Stimulated activated CD8-positive, alpha-beta memory T cell treated with anti-CD3 and anti-CD28 coated beads, Interleukin-7, amount 100 ng/mL, for 1 hour (primary cell): ENCODE measurements at places on chromosomes 11 and 22.

DNA sequence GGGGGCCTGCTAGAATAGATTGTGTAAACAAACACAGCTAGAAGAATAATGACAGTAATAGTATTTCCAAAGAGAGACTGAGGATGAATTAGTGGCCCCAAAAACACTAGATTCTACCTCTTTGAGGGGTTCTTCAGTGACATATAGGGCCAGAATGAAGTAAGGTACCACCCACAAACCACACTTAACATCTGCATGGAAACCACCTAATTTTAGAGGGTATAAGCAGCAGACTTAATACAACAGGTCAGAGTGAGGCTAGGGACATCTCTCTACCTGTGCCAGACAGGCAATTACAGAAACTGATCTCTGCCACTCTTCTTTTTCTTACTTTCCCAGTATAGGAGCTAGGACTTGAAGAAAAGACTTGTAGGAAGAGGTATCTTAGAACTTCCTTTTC lies 20.1 kb downstream of the ELP4 start:
- DNase-seq, result no peak

DNA sequence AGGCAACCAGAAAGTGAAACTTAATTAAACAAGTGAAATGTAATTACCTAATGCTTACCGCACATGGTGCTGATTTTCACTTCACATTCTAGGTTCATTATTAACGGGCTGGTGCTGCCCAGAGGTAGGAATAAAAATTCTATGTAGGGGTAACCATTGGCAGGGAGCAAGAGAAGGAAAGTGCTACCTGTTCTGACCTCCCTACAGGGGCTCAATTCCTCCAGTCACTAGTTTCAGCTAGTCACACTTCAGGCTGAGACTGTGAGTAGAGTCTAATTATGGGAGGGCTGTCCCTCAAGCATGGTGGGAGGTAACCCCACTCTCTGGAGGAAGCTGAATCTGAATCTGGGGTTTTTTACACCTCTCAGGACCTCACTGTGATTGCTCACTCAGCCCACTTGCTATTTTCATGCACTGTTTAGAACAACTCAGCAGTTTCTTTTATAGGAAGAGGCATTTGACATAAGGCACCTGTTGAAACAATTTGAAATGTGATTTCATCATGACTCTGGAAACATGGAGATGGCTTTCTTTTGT lies 75.4 kb downstream of the MAML2 start:
- DNase-seq, result no peak

- no peak for DNase-seq
These were observed 818.6 kb downstream of the FAM181B start for GRCh38 chr11:81915045-81915444.

GRCh38 chr11:33211153-33211552 lies 46.0 kb upstream of the HIPK3 start:
- DNase-seq, result no peak

GRCh38 chr11:125955856-125956255 lies 10.0 kb downstream of the VSIG10L2 start:
- no peak for DNase-seq

DNA sequence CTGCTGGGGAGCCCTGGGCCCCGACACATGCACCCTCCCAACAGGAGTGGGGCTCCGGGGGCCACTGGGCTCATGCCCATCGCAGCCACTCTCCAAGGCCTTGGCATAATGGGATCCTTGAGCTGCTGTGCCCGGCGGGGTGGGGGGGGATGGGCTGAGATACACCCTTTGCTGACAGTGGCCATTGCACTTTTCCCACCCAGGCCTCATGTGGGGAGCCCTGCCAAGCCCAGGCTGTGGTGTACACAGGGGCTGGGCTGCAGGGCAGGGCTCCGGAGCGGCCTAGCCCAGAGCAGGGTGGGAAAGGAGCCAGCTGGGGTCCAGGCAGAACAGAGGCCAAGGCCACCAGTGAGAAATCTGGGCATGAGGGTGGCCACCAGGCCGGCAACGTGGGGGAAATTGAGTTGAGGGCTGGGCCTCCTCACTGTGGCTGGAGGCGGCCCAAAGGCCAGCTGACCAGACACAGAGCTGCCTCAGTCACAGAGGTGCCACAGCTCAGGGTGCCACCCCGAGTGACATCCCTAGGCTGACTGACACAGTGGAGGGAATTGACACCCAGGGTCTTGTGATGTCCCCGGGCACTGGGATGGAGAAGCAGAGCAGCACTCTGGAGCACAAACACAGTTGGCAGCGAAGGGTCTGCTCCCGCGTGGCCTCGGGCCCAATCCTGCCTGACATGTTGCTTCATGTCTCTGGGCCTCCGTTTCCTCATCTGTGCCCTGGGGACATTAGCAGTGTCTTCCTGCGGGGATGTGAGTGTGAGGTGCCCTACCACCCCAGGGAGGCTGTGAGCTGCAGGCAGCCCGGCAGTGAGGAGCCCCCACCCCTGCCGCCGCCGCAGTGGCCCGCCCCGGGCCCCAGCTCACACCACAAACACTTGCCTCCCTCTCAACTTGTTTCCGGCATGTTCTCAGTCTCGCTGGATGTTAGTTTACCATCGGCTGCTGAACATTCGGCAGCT lies 30.4 kb downstream of the RTN4R start:
- DNase-seq, result no peak

DNA sequence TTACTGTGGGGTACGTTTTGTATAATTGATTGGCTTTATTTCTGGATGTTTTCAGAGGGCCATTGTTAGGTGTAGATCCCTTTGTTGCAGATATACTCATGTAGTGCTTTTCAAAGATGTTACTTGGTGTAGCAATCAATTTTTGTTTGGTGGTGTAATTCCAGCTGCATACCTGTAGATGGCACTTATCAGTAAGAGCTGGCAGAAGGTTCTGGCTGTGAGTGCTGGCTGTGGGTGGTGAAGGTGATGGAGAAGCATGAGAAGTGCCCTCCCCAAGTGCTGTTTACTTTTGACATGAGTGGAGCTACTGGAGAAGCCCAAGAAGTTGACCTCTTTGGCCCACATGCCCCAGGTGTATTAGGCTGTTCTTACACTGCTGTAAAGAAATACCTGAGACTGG lies 1074.9 kb downstream of the FAM181B start:
- DNase-seq, result no peak

DNA sequence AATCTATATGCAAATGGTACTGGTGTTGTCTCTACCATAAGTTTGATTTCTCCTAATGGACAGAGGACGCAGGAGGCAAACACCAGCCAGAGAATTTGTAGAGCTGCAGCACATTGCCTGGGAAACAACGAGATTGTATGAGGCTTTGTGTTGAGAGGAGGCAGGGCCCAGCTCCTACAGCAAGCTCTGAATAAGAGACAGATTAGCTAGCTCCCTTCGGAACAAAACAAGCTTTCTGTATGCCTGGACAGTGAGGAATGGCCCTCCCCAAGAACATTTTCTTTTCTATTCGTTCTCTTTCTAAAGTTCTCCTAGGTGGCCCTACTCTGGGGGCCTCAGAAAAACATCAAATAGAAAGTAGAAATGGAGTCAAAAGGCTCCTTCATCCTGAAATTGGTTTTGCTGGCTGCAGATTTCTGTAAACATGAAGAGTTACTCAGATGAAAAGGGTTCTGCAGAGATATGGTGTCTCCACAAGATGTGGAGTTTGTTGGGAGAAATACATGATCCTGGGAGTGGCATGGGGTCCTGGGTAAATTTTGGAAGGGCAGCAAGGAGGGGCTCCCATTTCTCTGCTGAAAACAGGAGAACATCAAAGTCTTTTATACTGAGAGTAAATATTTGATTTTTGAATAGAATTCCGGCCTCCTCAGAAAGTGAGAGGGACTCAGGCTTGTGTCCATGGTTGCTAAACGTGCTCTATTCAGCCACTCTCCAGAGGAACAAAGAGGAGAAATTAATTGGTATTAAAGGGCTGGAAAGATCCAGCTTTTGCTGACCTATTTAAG lies 6.8 kb upstream of the HEPACAM start:
- DNase-seq, result no peak

GRCh38 chr11:94000659-94001058 lies 20.5 kb upstream of the HEPHL1 start:
- no peak for DNase-seq

DNA sequence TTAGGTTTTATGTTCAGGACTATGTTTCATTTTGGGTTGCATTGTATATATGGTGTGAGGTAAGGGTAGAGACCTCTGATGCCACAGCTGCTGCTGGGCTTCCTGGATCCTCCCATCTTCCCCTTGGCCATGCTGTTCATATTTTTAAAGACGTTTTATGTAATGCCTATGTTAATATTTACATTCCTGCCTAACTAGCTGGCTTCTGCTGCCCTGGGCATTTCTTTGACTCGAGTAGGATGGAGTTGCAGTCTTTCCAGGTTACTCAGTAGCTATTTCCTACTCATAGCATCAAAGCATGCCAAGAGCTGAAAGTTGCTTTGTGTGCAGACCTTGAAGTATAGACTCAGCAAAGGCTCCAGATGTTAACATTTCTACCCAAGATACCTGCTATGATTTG lies 220.5 kb upstream of the CADM1 start:
- DNase-seq, result no peak
